A673 (cell line): ENCODE measurements at places on chromosomes 5 and 9. TPM values are rescaled to one million over a fixed set of nuclear protein-coding genes. Genes with fewer than 3 reads are reported as not detected.

The FBXL7 gene
- total RNA-seq, result 5.9 and 6.6 TPM in 2 replicates

The VCAN gene
- total RNA-seq, result 0.90 and 1.3 TPM in 2 replicates

- no peak for DNase-seq
Observed at GRCh38 chr5:170211575-170212334, 21.0 kb upstream of the C5orf58 start.

GRCh38 chr5:73445665-73446630 lies 2.6 kb downstream of the FOXD1 start:
- no peak for DNase-seq

- DNase-seq, result no peak
Observed at GRCh38 chr9:126303488-126303887, 23.1 kb upstream of the MVB12B start.

DNA sequence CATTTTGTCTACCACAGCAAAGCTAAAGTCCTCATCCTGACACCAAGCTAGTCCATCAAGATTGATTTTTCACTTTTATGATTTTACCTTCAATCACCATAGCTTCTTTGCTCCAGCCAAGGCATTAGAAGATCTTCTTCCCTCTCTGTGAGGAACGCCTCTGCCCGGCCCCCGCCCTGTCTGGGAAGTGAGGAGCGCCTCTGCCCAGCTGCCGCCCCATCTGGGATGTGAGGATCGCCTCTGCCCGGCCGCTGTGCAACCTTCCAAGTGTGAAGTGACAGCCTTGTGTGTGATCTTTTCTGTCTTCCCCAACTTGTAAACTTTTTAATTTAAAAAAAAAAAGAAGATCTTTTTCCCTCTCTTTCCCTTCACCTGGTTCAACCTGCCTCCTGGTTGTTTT lies 210.5 kb upstream of the NREP start:
- DNase-seq, result no peak

GRCh38 chr9:128344931-128345605 lies 4.7 kb downstream of the SLC27A4 start:
- no peak for DNase-seq

DNA sequence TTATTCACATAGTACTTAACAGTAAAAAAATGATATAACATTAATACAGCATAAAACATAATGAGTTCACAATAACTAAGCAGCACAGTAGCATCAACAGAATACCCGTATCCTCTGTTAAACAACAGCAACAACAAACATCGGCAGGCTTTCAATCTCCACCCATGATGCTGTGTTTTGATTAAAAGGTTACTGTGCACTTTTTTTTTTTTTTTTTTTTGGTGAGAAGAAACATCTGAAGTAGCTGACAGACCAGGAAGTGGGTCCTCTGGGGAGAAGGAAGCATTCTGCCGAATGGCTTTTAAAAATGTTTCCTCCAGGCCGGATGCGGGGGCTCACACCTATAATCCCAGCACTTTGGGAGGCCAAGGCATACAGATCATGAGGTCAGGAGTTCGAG lies 282.3 kb downstream of the EPB41L4A start:
- no peak for DNase-seq

GRCh38 chr5:67063055-67063454 lies 133.5 kb downstream of the CD180 start:
- DNase-seq, result no peak

DNA sequence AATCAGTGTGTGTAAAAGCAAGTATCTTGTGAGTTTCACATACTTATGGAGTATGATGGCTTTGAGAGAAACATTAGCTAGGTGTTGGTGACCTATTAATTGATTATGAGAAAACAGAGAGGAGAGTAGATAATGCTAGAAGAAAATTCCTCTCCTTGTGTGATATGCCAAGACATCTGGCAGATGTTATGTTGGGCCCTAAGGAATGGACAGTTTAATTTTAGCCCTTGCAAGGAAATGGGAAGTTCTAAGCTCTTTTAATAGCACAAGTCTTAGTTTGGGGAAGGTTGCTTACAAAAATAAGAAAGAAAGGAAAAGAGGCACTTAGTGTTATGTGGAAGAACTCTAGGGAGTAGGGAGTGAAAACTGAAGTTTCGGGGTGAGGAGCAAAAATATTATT lies 5.1 kb downstream of the ZNF462 start:
- DNase-seq, result no peak
